H1 (cell line): ENCODE measurements at places on chromosomes 7 and 10.

DNA sequence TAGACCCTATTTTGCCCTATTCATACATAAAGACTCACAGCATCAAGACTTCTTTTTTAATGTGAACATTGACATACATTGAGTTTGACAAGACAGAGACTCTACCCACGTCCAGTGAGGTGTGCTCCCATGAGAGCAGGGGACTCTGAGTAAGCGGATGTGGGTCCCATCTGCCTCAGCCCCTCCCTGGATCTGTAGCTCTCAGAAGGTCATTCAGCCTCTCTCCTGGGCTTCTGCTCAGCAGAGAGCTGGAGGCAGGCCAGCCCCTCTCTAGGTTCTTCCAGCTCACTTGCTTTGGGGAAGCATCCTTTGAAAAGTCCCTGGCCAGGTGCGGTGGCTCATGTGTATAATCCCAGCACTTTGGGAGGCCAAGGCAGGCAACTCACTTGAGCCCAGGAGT, 146.9 kb upstream of the ZMIZ1 start:
- no peak for DNase-seq

DNA sequence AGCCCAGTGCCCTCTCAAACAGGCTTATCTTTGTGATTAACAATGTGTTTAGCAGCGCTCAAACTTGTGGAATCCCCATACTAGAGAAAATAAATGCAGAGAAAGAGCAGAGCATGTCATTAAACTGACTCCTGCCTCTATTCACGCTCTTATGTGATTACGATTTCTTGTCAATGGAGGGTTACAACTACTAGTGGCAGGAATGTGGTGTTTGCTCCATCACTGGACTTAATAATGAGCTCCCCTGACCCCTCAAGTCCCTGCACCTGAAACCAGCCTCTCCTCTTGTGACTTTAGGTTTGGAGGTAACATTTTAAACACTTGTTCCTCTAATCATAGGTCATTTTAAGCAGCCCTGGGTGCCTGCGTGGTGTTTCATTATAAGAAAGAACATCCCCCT, 121.9 kb downstream of the PLPP4 start:
- no peak for DNase-seq

- DNase-seq, result no peak
Measured at GRCh38 chr7:112997831-112998230, 88.8 kb downstream of the GPR85 start.

GRCh38 chr10:100469756-100470155, 6.9 kb downstream of the WNT8B start:
- no peak for DNase-seq

DNA sequence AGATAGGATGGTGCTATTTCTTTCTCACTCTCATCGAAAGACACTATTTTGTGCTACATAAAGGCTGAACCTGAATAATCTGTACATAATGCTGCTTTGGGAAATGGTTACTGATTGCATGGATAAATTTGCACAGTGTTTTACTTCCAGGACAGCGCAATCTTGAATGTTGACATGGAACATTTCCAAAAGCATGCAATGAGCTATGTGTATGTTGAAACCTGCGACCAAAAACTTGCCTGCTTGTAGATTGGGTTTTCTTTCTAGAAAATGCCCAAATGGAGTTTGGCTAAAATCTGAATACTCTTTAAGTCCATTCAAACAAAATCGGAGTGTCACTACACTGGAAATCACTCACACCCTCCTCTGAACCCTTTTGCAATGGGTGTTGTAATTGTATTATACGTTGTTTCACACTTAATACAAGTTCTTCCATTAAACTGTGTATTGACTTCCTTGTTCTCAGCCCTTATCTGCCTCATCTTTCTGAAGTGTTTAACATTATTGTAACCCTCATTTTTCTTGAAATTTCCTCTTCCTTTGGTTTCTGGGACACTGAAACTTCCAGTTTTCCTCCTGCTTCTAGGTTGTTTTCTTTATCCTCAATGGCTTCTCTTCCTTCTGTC, 73.7 kb upstream of the CAPZA2 start:
- no peak for DNase-seq
